ENCODE measurements at places on chromosomes 6 and 20.

- DNase-seq: no peak
These were observed 46.9 kb upstream of the ENPP5 start for GRCh38 chr6:46217671-46218131.

DNA sequence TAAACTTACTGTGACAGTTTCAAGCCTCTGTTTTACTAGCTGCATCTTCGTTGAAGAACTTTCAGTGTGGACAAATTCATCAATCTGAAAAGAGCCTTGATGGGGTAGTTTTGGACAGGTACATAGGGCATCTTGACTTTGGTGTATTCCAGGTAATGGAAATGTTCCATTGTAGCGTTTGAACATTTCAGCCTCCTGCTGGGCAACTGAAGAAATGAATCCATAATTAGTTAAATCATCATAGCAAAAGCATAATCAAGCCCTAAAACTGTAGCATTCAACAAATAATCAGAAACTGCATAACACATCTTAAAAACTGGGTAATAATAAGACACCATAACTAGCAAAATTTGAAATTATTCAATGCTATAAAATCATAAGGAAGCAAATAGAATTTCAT, 86.2 kb downstream of the AHI1 start:
- DNase-seq: no peak

GRCh38 chr6:13422681-13423221, 64.6 kb downstream of the GFOD1 start:
- DNase-seq: no peak

DNA sequence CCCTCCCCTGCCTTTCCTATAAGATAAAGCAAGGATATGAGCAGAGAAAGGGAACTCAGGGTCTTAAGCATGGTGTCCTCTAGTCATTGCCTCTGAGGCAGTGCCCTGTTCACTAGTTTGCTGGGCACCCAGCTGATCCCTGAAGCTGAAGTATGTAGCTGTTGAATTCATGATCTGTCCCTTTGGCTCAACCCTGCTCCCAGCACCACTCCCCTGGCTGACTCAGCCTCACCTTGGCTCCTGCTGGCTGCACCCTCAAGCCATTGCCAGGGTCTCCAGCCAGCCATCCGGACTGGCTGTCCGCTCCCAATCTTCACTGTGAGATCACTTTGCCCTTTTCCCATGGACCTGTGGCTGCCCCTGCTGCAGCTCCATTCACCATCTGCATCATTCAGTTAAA, 25.9 kb upstream of the UST start:
- DNase-seq: no peak

GRCh38 chr6:165643015-165643414, 20.0 kb downstream of the PDE10A start:
- no peak for DNase-seq

DNA sequence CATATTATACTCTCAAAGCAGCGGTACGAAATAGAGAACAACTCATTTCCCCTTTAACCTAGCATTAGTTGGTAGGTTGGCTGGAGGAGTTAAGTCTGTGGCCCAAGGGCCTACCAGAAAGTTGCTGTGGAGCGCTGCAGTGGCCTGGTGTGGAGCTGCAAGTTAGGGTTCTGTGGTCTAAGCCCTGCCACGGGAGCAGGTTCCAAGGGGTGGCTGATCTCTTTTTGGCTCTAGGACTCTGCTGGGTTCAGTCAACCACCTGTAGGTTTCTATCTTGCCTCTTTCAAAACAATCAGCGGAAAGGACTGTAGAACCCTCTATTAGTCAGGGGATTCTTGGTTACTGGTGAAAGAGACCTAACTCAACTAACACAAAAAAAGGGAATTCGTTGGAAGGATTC, 54.5 kb upstream of the TULP4 start:
- no peak for DNase-seq

DNA sequence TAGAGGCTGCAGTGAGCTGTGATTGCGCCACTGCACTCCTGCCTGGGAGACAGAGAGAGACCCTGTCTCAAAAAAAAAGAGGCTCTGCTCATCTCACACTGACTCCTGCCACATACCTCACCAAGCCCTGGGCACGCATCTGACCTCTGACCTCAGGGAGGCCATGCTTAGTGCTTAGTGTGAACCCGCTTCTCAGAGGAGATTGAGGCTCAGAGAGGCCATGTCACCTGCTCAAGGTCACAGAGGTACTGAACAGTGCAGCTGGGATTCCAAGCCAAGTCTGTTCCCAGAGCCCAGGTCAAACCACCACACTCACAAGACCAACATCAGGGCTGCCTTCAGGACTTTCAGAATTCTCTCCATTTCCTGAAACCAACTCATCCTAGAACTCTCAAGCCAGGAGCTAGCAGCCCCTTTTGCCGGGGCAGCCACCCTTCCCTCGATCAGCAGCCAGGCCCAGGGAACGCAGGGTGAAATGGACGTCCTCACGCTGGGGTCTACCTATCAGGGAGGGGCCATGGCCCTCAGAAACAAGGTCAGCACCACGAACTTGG, 2.9 kb downstream of the CABLES2 start:
- DNase-seq: no peak

GRCh38 chr6:140671926-140672325, 1297.5 kb upstream of the CITED2 start:
- no peak for DNase-seq

DNA sequence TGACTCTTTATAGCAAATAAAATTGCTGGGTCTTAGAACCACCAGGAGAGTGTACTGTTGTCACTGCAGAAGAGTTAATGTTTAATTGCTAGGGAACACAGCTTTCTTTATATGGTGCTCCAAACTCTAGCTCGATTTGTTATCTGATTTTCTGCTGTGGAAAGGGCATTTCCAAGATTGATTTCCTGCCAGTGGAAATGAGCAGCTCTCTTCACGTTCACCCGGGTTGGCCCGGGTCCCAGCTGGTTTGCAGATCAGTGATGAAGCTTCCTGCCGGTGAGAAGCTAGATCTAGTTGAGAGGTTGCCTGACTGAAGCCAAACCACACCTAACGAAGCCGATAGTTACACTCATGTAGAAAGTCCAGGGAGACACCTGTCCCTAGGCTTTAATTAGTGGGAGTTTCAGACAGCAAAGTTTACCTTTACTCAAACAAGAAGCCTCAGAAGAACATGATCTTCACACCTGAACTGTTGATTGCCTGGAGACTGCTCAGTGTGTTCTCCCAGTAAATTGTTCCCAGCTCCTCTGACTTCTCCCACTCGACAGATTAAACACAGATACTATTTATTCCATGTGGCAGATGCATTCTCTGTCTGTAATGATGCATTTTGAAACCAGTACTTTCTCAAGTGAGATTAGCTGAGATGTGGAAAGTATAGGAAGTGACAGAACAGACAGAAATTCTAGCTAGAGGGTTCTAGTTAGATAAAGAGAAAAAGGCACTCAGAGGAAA, 27.8 kb downstream of the PAQR8 start:
- DNase-seq: peak; percentile 33

DNA sequence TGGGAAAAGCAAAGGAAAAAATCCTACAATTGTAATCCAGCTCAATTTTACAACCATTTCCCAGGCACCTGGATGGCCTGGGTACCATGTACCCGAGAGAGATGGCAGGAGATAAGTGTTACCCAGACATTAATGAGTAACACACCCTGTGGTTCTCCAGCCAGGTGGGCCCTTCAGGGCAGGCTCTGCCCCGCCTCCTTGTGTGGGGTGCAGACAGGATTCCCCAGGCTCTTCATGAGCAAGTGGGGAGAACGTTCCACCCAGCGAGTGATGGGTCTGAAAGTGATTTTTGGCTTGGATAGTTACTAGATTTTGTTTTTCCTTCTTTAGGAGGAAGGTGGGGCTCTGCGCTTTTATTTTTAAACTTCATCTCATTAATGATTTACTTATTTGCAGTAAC, 243.9 kb downstream of the TAF4 start:
- no peak for DNase-seq

GRCh38 chr20:35508493-35509218, 20.8 kb downstream of the C20orf173 start:
- DNase-seq: no peak

DNA sequence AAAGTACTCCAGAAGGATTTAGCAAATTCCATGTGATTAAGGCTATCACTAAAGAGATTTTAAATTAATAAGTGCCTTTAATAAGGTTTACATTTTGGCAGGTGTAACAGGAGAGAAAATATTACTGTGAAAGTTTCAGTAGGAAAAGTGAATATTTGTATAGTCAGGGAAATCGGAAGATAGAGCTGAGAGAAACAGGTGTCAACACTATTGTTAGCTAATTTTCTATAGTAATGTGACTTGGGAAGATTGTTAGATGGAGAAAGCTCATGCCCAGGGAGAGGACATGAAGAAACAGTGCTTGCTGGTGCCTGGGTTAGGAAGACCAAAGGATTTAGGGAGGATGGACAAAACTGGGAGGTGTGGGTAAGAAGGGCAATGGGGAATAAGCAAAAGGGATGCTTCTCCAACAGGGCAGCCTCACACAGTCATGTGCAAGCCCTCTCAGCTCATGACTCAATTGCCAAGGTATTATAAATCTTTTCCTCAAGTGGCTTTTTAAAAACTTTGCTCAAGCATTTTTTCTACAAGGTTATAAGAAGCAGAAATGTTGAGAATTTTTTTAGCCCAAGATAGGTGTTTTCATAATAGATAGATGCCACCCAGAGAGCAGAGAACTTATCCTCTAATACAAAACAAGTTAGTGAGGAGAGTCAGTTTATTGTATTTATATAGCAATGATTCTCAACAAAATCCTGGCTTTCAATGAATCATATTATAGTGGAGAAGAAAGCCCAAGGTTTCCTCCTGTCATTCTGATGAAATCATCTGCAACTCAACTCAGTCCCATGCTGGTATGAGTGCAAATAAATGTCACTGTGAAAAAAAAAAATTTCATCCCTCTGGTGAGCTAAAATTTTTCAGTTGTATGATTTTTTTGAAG, 325.2 kb upstream of the NT5E start:
- DNase-seq: no peak

DNA sequence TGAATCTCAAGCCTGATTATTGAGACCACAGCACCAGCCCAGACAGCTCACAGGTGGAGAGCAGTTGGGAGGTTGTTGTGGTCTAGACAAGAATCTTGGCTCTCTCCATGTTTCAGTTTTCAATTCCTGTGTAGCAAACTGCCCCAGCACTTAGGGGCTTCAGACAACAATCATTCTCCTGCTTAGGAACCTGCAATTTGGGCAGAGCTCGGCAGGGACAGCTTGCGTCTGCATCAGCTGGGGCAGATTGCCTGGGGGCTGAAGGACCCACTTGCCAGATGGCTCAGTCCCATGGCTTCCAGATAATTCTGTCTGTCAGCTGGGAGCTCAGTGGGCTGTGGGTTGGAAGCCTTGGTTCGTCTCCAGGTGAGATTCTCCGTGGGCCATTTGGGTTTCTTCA, 6.9 kb downstream of the TGM6 start:
- no peak for DNase-seq

DNA sequence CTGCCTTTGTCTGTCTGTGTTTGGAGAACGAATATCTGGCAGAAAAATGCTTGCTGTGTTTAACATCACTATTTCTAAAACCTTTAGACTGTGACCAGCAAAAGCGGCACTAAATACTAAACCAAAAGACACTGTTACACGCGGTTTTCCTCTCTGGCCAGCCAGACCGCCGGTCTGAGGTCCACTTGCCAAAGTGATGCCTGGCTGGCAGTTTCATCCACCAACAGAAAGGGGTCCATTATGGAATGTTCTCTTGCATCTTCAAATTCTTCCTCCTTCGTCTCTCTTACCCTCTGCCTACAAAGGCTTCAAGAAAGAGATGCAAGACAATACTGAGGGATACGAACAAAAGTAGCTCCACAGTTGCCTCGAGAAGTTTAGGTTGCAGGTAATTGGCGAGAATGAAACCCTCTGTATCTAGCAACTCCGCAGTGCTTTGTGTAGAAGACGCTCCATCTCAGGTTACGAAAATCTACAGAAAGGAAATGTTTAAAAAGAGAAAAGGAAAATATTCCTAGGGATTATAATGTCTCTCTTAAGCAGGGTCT, 176.6 kb downstream of the TRIM27 start:
- no peak for DNase-seq

- no peak for DNase-seq
These were observed 142.1 kb downstream of the HAO1 start for GRCh38 chr20:7798176-7798575.

DNA sequence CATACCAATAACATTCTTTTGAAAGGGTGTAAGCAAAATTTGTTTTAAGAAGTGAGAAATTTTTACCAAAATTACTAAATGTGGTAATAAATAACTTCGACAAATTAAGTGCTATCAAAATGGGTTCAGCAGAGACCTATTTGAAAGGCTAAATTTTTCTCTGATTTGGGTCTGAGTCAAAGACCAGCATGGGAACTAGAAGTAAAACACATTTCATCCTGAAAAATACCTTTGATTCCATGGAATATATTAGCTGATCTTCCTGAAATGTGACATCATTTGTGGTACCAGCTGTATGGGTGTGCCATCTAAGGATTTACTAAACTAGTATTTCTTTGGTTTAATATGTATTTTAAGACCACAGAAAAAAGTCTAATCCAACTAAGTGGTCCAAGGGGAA, 63.6 kb downstream of the BLOC1S5 start:
- DNase-seq: no peak

GRCh38 chr6:136034422-136034821, 182.9 kb downstream of the PDE7B start:
- no peak for DNase-seq

GRCh38 chr6:149045404-149045803, 272.1 kb upstream of the TAB2 start:
- no peak for DNase-seq
